Activated CD4-positive, alpha-beta T cell treated with anti-CD3 and anti-CD28 coated beads, Interleukin-2, amount 50 U/mL, for 1 hour (primary cell): ENCODE measurements at places on chromosomes 2 and 18.

DNA sequence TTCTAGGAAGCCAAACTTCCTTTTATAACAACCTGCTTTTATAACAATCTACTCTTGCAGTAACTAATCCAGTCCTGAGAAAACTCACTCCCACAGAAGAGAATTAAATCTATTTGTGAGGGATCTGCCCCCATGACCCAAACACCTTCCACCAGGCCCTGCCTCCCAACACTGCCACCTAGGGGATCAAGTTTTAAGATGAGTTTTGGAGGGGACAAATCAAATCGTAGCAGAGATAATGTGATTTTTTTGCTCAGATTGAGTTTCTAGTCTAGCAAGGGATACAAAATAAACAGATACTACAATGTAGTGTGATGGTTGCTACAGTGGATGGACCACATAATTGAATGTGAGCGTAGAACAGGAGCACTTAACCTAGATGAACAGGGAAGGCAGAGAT is 52.2 kb downstream of the NCOA1 start:
- no peak for DNase-seq

DNA sequence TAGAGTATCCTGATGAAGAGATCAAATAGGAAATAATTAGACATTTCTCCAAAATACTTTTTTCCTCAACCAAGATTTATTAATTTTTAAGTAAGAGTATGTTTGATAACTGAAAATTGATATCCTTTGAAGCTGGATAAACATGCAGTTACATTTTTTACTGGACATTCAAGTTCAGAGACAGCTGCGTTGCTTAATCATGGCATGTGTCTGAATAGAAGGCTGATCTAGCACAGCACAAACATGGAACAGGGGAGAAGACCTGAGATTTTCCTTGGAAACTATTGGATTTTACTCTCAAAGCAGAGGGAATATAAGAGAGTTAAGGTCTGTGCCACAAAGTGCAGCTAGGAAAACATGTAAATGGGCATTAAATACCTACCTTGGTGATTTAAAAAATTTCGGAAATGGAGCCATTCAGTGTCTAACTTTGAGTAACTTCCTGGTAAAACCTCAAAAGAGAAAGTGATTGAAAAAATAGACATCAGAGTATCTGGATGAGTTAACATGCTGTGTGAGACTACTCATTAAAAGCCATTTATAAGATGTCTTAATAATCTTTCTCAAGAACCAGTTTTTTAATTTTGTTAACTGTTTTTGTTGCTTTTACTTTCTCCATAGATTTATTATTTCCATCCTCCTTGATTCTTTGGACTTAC is 31.8 kb downstream of the CRIM1 start:
- DNase-seq, result no peak

DNA sequence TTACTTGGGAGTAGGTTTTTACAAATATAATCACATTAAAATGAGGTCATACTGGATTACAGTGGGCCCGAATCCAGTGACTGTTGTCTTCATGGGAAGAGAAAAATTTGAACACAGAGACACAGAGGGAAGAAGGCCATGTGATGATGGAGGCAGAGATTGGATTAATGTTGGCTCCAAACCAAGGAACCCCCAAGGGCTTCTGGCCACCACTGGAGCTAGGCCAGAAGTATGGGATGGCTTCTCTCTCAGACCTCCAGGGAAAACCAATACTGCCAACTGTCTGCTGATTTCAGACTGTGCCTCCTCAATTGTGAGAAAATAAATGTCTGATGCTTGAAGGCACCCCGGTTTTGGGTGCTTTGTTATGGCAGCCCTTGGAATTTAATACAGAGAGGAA is 76.0 kb downstream of the ALPK2 start:
- no peak for DNase-seq

DNA sequence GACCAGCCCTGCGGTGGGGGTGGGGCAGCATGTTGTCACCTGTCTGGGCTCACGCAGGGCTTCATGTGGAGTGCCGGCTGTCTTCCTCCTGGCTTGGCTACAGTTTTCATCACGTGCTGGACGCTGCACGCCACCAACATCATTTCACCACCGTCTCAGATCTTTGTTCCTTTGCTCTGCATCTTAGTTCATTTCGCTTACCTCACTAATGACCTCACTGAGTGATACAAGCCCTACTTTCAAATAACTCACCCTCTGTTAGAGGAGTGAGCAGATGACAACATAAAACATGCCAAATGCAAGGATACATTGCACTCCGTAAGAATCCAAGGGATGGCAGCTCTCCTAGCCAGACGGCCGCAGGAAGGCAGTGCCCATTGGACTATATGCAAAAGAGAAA is 527.5 kb downstream of the GALR1 start:
- DNase-seq, result no peak
